ENCODE measurements at places on chromosomes 6 and 20.

GRCh38 chr20:47642118-47642517, 140.4 kb downstream of the NCOA3 start:
- no peak for DNase-seq

DNA sequence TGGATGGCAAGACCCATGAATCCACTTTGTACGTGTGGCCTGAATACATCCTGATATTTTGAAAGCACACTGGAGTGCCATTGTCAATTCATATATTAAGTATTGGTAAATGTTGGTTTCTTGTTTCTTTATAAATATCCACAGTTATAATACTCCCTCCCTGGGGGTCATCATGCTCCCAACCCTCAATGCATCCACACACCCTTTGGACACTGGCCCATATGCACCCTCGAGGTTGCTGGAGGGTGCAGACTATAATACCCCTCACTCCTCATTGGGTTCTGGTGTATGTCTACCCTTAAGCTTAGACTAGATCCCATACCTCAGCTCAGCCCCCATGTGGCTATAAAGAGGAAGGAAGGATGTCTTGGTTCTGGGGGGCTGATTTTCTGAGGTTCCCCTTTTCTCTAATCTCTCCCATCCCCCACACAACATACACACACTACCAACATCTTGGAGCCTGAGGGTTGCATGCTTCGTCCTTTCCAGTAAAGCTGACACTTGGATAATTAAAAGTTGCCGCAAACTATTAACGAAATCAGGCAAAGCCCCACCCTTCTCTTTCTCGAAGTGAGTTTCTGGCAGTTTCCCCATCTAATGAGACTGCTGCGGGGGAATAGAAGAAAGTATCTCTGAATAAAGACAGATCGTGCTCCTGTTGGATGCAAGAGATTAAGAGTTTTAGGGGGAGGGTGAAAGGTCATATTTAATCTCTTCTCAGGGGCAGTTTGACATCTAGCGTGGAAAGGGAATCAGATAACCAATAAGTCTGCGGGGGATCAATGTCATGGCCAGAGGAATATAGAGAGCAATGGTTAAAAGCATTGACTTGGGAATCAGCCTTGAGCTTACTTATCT, 7.4 kb downstream of the PIM1 start:
- DNase-seq, result no peak

GRCh38 chr20:44549123-44549522, 27.3 kb upstream of the SERINC3 start:
- no peak for DNase-seq

- no peak for DNase-seq
Observed at GRCh38 chr20:10670501-10671220, 3.1 kb downstream of the JAG1 start.

DNA sequence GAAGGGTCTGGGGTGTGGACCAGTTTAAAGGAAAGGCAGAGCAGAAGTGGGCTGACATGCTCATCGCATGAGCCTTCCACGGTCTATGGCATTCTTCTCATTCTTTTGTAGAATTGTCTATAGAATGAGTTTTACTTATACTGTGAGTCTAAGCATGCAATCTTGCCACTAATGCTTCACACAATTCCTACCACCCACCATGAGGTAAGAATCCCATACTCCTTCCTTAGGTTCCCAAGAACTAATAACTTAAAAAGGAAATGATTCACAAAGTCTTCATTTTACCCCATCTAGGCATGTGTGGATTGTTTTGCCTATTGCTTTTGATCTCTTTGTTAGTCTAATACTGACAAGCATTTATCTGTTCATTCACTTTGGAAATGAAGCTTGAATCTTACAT, 195.2 kb downstream of the LY86 start:
- no peak for DNase-seq

GRCh38 chr20:41038878-41039404, 10.3 kb downstream of the TOP1 start:
- DNase-seq, result no peak

DNA sequence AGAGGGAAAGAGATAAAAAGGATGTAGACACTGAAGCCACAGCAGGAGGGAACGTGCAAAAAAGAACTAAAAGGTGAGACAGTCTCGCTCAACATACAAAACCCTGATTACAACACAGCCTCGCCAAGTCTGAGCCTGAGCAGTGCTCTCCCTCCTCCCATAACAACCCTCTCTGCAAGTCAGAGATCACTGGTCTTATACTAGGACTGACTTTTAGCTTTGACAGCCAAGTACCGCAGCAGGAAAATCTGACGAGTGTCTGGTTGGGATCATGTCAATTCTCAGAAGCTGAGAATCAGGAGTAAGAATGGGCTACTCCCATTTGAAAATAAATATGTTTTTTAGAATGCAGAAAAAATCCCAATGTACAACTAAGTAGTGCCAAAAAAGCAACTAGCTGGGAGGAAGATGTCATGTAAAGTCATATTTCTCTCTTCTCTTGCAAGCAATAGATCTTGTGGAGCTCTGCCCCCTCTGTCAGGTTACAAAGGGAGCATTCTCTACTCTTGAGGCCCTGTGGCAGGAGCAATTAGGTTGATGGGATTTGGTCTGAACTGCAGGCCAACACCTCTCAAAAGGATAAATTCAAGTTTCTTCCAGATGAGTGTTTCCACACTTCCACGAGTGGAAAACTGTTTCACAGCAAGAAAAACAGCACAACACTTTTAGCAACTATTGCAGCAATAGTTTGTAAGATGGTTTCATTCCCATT, 118.9 kb upstream of the COL21A1 start:
- no peak for DNase-seq

DNA sequence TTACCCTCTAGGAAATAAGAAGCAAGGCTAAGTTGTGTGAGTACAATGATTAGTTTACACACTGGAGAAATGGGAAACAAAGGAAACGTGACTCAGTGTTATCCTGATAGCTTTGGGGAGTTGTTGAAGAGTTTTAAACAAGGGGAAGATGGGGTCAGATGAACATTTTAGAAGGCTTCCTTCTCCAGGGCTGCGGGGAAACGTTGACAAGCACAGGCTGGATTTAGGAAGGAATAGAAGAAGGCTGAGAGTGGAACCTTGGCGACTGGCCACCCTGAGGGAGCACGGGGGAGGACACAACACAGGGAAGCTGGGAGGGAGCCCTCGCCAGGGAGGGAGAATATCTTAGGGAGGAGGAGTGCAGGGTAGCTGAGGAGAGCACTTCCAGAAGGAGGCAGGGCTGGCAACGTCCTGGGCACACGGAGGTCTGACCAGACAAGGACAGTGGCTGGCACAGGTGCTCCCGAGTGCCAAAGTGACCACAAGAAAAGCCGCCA, 134.7 kb downstream of the AIG1 start:
- no peak for DNase-seq

GRCh38 chr20:3367089-3367488, 40.4 kb downstream of the DNAAF9 start:
- DNase-seq, result no peak

DNA sequence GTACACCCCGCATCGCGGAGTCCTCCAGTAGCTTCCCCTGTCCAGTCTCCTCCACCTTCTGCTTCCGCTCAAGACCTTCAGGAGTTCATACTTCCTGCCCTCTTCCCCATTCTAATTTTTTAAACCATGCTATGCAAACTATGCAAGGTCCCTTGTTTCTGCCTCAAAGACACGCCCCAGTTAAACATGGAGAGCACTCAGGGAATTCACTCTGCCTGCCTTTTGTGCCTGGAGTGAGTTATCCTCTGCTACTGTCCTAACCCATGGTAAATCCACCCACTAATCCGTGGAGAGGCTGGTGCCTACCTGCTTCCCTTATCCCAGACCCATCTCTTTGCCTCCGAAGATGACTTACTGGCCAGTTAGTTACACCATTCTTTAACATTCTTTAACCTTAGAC, 473.7 kb upstream of the JARID2 start:
- no peak for DNase-seq

DNA sequence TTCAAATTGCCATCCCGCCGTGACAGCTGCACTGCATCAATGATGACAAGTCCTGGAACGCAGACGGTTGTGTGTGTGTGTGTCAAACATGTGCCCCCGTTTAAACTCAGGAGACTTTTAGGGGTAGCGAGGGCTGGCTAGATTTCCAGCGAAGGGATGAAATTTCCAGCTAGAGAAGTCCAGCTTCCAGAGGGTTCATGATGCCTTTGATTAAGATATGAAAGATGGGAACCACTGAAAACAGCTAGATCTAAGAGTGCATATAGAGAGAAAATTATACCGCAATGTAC, 644 bp downstream of the KIZ start:
- no peak for DNase-seq

- DNase-seq, result no peak
Observed at GRCh38 chr20:8447262-8448120, 315.4 kb downstream of the PLCB1 start.

- no peak for DNase-seq
Observed at GRCh38 chr6:90080876-90081481, 186.7 kb downstream of the GJA10 start.
